ENCODE measurements at places on chromosomes 13 and 19.

DNA sequence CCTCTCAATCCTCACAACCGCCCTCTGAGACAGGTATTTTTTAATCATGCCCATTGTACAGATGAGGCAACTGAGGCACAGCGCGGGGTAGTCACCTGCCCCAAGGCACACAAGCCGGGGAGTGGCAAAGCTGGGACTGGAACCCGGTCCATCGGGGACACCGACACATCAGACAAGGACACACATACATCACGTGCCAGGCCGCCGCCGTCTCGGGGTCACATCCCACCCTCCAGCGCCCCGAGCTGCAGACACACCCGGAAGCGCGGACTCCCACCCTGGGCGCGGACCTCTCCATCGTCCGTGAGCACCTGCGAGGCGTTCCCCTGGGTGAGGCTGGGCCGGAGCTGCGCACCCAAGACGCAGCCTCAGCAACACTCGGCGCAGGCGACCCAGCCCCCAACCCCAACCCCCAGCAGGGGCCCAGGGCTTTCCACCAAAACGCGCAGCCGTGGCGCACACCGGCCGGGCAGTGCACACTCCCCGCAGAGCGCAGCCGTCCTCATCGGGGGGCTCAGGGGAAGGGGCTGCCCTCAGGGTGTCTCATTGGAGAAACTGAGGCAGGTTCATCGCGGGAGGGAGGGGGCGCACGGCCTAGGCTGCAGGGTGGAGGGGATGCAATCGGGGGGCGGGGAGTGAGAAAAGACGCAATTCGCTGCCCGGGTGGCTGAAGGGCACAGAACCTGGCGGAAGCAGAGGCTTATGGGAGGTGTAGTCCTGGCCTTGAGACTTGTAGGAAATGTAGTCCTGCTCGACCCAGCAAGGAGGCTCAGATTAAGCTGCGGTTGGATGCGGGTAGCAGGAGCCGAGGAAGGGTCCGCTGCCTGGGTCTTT, 1.9 kb upstream of the LMTK3 start:
- DNase-seq: peak; percentile 81

GRCh38 chr19:29268721-29269393, 55.9 kb upstream of the UQCRFS1 start:
- DNase-seq: no peak

- no peak for DNase-seq
These were observed 324.9 kb upstream of the SPRY2 start for GRCh38 chr13:80665792-80666333.

DNA sequence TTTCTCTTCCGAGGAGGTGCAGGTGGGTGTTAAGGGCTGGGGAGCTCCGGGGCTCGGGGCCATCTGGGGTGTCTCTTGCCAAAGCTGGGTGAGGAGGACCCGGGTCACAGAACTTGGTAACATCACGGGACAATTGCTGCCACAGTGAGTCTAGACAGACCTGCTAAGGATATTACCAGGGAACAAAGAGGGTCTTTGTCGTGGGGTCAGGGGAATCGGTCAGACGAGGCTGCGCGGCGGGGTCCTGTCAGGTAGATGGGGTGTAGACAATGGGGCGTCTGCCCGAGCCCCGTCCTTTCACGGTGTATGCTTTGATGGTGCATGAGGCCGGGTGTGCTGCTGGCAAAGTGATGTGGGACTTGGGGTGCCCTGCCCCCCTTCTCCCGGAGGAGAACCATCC, 7.8 kb downstream of the PGPEP1 start:
- peak; percentile 53 for DNase-seq

- no peak for DNase-seq
These were observed 69.1 kb downstream of the FNDC3A start for GRCh38 chr13:49044836-49045235.

- DNase-seq: no peak
These were observed 238.9 kb downstream of the ITGBL1 start for GRCh38 chr13:101691341-101691860.

DNA sequence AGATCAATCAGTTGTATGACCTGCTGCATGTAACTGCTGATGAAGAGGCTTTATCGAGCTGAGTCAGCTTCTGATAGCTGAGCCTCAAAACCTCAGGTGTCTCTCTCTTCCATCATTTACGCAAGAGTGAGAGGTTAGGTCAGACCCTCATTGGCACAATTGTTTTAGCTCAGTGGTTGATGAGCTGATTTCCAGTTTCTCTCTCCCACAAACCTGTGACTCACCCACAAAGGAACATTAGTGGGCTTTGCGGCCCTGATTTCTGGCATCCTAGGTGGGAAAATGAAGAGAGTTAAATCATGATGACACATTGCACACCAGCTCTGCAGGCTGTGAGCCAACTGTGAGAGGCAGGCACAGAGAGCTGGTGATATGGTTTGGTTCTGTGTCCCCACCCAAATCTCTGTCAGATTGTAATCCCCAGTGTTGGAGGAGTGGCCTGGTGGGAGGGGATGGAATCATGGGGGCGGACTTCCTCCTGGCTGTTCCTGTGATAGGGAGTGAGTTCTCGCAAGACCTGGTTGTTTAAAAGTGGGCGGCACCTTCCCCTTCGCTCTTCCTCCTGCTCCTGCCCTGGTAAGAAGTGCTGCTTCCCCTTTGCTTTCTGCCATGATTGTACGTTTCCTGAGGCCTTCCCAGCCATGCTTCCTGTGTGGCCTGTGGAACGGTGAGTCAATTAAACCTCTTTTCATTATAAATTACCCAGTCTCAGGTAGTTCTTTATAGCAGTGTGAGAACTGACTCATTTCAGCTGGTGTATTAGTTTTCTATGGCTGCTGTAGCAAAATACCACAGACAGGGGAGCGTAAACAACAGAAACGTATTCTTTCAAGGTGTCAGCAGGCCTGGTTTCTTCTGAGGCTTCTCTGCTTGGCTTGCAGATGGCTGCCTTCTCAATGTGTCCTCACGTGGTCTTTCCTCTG, 33.5 kb upstream of the TMTC4 start:
- no peak for DNase-seq

DNA sequence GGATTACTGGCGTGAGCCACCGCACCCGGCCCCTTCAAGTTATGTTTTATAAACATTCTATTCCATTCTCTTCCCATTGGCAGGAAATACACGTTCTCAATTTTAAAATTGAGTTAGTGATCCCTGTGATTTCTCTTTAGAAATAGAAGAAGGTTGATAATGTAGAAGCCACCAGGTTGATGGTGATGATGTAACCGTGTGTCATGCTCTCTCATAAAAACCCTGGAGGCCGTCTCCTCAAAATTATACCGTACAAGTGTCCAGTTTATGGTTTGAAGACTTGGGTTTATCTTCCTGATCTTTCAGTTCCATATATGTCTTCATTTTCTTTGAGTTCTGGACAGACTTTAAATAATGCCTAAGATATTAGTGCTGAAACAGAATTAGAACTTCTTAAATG, 32.2 kb downstream of the COG3 start:
- DNase-seq: no peak

DNA sequence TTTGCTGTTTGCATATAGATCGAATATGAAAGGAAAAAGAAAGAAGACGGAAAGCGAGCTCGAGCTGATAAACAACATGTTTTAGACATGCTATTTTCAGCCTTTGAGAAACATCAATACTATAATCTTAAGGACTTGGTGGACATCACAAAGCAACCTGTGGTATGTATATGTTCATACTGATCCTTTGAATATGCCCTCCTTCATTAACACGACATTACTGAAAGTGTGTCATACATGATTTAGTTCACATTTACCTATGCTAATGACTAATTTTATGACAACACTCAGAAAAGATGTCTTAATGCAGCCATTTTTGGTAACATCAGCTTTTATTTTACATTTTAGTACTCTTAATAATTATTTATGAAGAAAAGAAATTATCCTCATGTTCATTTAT, 66.4 kb upstream of the KCTD4 start:
- DNase-seq: no peak

DNA sequence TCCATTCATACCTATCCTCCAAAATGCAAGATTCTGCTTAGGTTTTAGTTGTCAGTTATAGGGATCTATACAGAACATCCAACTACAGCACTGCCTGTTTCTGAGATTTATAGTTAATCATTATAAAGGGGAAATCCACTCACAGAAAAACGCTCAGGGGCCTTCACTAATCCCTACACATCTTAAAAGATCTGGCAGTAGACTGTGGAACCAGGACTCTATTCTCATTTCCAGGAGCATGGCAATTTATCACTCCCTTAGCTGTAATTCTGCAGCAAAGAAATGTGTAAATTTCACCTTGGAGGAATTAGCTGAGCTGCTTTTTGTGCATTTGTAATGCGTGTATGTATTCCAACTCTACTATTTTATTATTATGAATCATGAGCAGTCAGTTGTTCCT, 1128.1 kb upstream of the PRR20A start:
- DNase-seq: no peak

DNA sequence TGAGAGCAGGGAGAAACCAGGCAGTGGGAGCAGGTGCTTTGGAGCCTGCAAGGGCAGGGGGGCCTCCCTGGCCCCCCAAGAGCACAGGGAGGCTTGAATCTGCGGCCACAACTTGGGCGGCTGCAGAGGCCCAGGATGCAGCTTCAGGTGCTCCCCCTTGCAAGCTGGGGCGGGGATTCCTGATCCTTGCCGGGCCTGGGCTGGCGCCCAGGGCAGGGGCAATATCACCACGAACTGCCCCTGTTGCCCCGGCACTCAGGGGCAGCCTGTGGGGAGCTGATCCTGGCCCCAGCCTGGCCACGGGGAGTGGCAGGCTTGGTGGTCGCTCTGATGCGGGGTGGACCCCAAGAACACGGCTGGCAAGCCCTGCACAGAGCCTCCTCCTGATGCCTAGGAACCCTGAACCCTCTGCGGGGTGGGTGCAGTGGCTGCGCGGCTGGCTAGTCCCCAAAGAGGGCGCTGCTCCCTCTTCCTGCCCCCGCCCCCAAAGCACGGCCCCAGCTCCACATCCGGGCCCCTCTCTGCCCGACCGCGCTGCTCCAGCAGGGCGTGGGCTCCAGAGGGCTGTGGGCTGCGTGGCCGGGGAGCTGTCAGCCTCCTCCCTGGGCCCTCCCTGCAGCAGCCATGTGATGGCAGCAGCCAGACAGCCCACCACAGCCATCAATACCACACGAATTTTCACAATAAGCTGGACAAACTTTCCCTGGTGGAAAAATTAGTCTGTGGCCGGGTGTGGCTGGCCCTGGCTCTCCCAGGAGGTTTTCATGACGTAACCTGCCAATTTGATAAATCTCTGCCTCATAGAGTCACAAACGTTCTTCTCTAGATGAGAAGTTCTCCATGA, 21.0 kb downstream of the TNFSF9 start:
- no peak for DNase-seq

DNA sequence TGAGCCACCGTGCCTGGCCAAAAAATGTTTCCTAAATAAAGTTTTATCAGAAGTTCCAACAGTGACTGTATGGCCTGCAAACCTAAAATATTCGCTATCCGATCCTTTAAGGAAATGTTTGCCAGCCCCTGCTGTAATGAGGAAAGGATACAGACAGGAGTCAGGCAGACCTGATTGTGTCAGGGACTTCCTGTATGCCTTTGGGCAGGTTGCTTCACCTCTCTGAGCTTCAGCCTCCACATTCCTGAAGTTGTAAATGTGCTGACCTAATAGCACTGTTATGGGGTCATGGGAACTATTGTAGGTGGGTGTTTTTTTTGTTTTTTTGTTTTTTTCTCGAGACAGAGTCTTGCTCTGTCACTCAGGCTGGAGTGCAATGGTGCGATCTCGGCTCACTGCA, 6.2 kb downstream of the ABHD8 start:
- DNase-seq: no peak

GRCh38 chr13:42524487-42525034, 49.4 kb upstream of the TNFSF11 start:
- no peak for DNase-seq

GRCh38 chr13:39779337-39780265, 124.1 kb downstream of the COG6 start:
- DNase-seq: no peak

GRCh38 chr19:2982561-2982960, 5.2 kb downstream of the TLE6 start:
- DNase-seq: no peak

DNA sequence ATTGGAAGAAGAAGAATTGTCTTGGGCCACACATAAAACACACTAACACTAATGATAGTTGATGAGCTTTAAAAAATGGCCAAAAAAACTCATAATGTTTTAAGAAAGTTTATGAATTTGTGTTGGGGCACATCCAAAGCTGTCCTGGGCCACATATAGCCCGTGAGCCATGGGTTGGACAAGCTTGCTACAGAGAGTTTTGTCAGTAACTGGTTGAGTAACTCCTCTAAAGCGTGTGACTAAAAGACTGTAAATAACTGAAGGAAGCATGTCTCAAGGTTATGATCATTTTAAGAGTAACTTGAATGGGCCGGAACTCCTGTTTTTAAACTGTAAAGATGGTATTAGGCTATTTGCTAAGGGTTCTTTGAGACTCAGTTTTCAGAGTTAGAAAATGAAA, 118.0 kb downstream of the KL start:
- no peak for DNase-seq

- DNase-seq: no peak
These were observed 113.7 kb upstream of the SLITRK1 start for GRCh38 chr13:83995930-83996329.

- peak; percentile 95 for DNase-seq
These were observed 2.3 kb upstream of the MZF1 start for GRCh38 chr19:58575183-58576041.

DNA sequence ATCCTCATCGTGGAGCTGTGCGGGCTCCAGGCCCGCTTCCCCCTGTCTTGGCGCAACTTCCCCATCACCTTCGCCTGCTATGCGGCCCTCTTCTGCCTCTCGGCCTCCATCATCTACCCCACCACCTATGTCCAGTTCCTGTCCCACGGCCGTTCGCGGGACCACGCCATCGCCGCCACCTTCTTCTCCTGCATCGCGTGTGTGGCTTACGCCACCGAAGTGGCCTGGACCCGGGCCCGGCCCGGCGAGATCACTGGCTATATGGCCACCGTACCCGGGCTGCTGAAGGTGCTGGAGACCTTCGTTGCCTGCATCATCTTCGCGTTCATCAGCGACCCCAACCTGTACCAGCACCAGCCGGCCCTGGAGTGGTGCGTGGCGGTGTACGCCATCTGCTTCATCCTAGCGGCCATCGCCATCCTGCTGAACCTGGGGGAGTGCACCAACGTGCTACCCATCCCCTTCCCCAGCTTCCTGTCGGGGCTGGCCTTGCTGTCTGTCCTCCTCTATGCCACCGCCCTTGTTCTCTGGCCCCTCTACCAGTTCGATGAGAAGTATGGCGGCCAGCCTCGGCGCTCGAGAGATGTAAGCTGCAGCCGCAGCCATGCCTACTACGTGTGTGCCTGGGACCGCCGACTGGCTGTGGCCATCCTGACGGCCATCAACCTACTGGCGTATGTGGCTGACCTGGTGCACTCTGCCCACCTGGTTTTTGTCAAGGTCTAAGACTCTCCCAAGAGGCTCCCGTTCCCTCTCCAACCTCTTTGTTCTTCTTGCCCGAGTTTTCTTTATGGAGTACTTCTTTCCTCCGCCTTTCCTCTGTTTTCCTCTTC, 6.3 kb downstream of the MYADM start:
- no peak for DNase-seq

Data from Right ventricle myocardium inferior (tissue), 1 donor.